T-helper 2 cell (primary cell): ENCODE measurements at places on chromosomes 16 and 17.

DNA sequence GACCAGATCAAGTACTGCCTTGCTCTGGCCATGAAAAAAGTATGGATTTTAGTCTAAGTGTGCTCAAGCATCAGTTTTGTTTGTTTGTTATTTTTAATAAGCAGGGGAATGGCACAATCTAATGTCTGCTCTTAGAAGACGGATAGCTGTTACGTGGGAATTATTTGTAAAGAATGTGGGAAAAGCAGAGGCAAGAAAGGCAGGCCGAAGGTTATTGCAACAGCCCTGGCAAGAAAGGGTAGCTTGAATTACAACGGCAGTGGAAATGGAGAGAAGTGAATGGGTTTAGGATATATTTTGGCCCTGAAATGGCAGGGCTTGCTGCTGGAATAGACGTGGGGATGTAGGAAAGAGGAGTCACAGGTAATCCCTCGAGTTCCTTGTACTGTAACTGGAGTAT, 987 bp upstream of the HASPIN start:
- no peak for DNase-seq

GRCh38 chr17:58587713-58588117, 73.3 kb upstream of the MTMR4 start:
- DNase-seq = peak; percentile 45

DNA sequence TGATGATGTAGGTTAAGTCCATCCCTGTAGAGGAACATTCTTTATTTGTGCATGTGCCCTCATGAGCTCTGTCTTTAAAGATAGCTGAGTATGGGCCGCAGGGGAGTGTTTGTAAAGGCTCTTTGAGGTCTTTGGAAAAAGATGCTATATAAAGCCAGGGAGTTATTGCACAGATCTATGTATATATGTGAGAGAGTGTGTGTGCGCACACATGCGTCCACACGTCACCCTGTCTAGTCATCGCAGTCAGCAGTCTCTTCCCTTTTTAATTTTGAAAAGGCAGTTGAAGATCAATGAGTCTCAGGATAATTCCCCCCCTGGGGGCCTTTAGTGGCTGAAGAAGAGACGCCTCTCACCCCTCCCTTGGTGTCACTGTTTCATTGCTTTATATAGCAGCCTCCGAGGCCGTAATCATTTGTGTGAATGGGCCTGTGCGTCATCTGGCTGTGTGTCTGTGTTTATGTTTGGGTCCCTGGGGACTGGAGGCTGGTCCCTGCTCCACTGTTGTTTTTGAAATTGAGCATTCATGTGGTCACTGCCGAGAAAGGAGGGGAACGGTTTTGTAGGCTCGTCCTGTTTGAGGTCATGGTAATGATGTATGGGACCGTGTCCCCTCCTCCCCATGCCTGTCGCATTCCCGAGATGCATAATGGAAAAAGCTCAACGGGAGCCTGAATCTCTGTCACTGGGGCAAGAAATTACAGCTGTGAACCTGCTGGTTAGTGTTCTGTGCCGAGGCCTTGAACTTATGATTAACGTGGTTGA, 143.9 kb downstream of the SNX29 start:
- no peak for DNase-seq

GRCh38 chr16:27434141-27435051, 32.4 kb downstream of the IL21R start:
- no peak for DNase-seq
